ENCODE measurements at places on chromosomes 16 and 17.
A peak's percentile ranks its signal among the peaks of the same experiment; 100 is the strongest.

DNA sequence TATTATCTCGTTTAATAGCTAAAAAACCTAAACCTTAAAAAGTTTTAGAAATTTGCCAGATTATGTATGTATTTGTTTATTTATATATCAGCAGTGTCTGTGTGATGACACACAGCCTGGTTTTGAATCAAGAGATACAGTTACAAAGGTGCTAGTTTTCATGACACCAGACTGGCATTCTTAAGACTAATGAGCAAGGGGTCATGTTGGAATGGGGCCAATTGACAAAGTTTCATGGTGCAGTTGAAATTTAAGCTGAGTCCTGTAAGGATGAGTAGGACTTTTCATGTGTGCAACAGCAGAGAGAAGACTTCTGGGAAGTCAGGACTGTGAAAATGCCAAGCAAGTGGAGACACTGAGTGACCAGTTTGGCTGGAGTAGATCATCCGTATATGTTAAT, 3.2 kb upstream of the KRT10 start:
- DNase-seq: no peak

DNA sequence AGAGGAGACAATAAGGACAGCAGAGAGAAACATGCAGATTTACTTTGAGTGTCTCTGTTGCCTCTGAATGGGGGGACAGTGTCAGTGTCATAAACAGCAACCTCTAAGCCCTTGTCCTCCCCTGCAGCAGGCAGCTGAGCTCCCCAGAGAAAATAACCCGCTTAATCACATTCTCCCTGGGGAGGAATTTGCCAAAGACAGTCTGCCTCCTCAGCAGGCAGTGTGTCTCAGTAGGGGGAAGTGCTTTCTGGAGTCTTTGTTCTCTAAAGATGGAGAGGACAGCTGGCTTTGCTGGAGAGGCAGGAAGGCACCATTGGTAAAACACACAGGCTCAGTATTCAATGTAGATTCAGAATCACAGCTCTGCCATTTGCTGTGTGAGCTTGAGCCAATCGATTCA, 16.1 kb downstream of the TEKT5 start:
- no peak for DNase-seq

- peak; percentile 68 for DNase-seq
Observed at GRCh38 chr17:42548070-42548837, 4.5 kb upstream of the HSD17B1 start.

DNA sequence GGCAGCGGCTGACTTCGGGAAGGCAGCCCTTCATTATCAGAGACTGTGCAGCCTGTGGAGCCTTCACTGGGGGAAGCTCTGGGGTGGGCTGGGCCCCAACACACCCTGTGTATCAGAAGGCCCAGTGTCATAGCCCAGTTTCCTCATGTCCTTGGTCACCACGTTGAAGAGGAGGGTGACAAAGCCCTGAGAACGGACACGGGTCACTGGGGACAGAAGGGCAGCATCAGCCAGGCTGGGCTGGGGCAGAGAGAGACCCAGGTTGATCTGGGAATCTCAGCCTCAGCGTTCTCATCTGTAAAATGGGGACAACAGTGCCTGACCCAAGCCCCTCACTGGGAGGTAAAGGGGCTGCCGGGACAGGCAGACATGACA, 19.3 kb downstream of the B9D1 start:
- no peak for DNase-seq

DNA sequence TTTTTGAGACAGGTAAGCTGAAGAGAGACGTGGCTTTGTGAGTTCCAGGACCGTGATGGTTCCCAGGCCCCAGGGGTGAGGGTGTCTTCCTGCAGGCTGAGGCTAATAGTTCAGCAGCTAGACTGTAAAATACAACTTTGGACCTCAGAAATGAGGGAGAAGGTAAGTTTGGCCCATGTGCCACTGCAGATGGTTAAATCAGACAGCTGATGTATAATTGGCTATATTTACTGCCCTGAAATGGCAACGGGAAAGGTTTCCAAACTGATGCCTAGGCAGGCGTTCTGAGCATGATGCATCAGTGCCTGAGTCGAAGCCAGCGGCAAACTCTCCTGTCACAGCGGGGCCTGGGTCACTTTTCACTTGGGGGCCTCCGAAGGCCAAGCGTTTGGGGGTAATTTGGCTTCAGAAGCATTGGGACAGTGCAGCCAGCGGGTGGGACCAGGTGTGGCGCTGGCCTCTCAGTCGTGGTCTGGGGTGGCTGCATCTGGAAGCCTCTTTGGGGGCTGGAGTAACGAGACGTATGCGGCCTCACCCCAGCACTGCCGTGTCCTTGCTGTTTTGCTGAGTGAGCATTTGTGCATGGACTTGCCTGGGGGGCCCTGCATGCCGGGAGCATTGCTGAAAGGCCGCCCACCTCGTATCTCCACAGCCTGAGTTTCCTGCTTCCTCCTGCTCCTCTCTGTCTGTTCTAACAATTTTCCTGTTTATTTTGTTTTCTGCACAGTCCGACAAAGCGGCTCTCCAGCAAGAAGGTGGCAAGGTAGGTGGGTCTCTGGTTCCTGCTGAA, 31.2 kb upstream of the CAPN15 start:
- DNase-seq: no peak

GRCh38 chr17:17435323-17435722, 41.5 kb upstream of the MED9 start:
- peak; percentile 55 for DNase-seq

GRCh38 chr17:7014995-7015958, 2.9 kb downstream of the RNASEK start:
- no peak for DNase-seq

DNA sequence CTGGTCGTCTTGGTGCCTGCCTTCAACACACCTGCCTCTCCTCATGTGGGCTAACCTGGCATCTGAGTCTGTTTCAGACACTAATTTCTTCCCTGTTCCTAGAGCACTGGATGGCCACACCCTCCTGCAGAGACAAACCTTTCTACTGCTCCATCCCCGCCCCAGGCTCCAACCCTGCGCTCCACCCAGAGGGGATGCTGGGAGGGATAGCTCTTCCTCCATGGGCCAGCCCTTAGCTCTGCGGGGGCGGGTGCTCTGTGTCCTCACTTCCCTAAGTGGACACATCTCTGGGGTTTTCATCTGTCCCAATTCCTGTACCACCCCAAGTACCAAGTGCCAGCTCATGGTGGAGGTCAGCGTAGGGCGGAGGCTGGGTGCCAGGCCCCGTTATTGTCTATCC, 11.0 kb upstream of the CRISPLD2 start:
- no peak for DNase-seq

- DNase-seq: no peak
Observed at GRCh38 chr16:1290860-1291575, 18.4 kb upstream of the UBE2I start.

GRCh38 chr16:70630960-70631745, 15.2 kb upstream of the IL34 start:
- no peak for DNase-seq

GRCh38 chr16:87674419-87674818, 72.1 kb downstream of the JPH3 start:
- DNase-seq: no peak

DNA sequence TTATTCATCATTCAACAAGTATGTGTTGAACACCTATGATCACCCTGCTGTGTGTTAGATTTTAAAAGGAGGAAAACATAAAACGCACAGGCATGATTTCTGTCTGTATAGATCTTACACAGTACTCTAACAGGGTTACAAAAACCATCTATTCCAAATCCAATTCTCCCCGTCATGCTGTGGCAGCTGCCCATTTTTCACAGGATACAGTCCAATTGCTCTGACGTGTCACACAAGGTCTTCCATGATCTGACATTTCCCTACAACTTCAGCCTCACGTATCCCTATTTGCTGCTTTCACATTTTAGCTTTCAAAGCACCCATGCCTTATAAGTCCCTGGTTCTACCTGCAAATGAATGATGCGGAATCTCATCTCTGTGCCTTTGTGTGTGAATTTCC, 67.0 kb upstream of the CNTNAP4 start:
- DNase-seq: no peak

DNA sequence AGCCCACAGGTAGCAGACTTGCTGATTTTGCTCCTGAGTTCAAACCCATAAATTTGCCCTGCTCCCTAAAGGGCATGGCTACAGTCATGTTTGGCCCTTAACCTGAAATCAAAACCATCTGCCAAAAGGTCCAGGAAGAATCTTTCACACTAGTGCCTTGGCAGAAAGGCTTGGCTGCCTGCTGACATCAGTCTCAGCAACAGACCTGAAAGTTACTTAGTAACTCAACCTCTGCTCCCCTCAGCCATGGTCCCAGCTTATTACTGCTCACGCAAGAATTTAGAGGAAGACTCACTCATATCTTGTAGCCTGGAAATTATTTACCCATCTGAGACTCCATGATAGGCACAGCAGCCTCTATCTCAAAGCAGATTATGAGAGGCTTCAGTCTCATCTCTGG, 98.0 kb upstream of the KIF2B start:
- no peak for DNase-seq

DNA sequence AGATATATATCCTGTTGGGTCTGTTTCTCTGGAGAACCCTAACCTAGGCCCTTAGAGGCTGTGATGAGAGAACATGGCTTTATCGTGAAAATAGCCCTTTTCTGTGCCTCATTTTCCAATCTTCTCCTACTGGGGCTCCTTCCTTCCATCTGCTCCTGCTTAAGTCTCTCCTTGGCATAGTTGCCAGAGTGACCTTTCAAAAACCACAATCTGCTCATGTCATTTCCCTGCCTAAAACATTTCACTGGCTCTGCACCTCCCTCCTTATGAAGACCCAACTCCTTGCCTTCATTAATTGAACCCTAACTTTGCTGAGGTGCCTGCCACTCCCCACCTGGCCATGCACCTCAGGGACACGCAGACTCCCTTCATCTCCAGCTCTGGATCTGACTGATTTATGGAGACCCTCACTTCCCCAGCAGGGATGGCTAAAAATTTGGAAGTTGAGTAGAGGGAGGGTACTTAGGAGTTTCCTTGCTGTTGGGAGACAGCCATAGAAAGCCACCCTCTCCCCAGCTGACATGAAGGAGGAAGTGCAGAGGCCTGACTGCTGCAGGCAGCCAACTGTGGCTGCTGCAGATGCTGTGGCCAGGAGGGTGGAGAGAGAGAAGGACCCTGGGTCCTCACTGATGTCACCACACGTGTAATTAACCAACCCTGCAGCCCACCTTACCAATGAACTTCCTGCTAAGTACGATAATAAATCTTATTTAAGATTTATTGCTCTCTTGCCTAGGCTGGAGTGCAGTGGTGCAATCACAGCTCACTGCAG, 6.3 kb upstream of the GGA2 start:
- no peak for DNase-seq

- DNase-seq: no peak
Observed at GRCh38 chr16:35506018-35506897, 2046.8 kb downstream of the TP53TG3F start.

Measured in MCF 10A (cell line).